Renal cortical epithelial cell (primary cell): ENCODE measurements at places on chromosomes 11 and 22.
A peak's percentile ranks its signal among the peaks of the same experiment; 100 is the strongest.

- no peak for DNase-seq
These were observed 451 bp downstream of the CDC45 start for GRCh38 chr22:19480173-19480568.

GRCh38 chr11:120832481-120833238 is 191.2 kb upstream of the TBCEL start:
- DNase-seq = peak; percentile 39

GRCh38 chr11:3803726-3804495 is 4.4 kb upstream of the PGAP2 start:
- DNase-seq = peak; percentile 77

DNA sequence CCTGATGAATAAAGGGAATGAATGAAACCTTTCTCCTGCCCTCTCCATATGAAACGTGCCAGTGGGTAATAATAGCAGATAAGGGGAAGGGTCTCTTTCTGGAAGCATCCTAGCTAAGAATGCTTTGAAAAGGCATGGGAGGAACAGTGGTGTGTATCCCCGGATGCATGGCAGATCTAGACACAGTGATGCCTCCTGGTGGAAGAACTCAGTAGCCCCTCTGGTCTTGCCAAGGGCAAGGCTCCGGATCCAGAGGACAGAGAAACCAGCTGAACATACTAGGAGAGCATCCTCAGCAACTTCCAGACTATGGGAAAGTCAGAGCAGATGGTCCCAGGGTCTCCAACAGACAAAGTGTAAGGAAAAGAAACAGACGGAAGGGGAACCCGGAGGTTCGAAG is 6.4 kb downstream of the BAIAP2L2 start:
- peak; percentile 4 for DNase-seq

- DNase-seq = no peak
These were observed 199.0 kb downstream of the BRD1 start for GRCh38 chr22:49628391-49629260.

- DNase-seq = no peak
These were observed 753 bp downstream of the PTPN5 start for GRCh38 chr11:18790883-18791206.

DNA sequence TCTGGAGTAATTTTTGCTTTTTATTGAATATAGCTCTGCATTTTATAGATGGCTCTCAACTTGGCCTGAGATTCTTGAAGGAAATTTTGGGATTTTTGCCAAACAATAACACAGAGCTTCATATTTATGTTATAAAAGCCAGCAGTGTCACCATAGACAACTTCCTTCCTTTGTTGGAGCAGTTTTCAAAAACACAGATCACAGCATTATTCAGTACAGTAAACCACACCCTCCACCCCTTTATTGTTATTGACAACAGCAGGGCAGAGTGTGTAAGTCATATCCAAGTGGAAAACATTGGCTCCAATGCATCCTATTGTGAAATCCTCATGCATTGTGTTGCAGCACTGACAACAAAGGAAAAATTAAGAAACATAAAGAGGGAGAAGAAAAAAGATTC is 62.6 kb upstream of the PRSS23 start:
- DNase-seq = peak; percentile 50

DNA sequence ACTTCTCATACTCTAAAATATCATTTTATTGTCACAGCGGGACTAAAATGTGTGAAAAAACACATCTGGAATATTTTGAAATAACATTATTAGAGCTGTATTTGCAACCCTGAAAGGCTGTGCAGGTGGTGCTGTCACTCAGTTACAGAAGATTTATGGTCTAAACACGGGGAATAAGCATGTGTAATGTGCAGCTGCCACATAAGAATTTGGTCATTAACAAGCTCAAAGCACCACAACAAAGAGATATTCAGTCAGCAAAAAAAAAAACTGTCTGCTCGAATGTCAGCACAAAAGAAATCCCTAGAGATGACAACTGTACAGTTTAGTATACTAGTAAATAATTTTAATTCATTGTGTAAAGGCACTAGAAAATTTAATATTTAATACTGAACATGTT is 31.3 kb downstream of the TMEM123 start:
- peak; percentile 28 for DNase-seq

GRCh38 chr11:62611705-62612365 is 740 bp downstream of the EML3 start:
- peak; percentile 36 for DNase-seq

GRCh38 chr22:19891317-19892256 is 36.9 kb upstream of the GNB1L start:
- peak; percentile 67 for DNase-seq

- peak; percentile 1 for DNase-seq
These were observed 441.0 kb downstream of the NTM start for GRCh38 chr11:131811383-131811782.

DNA sequence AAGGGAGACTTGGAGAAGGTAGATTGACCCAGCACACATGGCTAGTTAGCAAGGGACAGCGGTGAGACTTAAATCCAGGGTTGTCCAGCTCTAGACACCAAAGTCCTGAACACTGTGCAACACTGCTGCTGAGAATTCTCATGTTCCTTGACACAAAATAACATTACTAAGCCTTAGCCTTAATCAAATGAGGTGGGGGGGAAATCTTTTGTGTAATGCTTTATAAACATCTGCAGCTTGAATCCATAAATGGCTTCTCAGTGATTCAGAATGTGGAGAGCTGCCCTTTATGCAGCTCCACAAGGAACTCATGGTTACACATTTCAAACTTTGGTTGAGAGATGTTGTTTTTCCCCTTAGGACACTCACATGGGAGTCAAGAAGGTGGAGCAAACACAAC is 80.0 kb downstream of the CD44 start:
- DNase-seq = no peak

- DNase-seq = no peak
These were observed 15.9 kb downstream of the ARFGAP2 start for GRCh38 chr11:47160753-47161133.

DNA sequence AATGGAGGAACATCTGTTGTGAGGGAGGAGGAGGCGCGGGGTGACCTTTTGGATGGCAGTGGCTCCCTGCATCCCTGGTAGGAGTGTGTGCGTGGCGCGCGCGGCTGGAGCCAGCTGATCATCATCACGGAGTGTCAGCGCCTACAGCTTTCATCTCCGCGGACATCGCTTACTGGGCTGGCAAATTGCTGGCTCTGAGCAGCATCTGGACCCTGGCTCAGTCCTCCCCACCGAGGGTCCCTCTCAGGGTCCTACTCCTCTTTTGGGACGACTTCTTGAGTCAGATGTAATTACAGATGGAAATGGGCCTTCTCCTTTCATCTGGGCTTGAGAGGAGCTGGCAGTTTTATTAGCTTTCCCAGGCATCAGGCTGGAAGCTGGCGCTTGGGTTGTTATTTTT is 85.3 kb downstream of the CACNA1I start:
- no peak for DNase-seq

GRCh38 chr22:41062146-41062545 is 30.2 kb upstream of the EP300 start:
- DNase-seq = no peak

GRCh38 chr11:86983021-86983488 is 27.9 kb upstream of the FZD4 start:
- DNase-seq = peak; percentile 39

- DNase-seq = no peak
These were observed 21.5 kb downstream of the BIRC2 start for GRCh38 chr11:102368472-102368871.

- DNase-seq = no peak
These were observed 812 bp upstream of the SMTN start for GRCh38 chr22:31080164-31080847.

GRCh38 chr11:128948583-128948982 is 5.9 kb upstream of the TP53AIP1 start:
- DNase-seq = no peak

GRCh38 chr11:35459489-35459888 is 40.1 kb upstream of the SLC1A2 start:
- no peak for DNase-seq

DNA sequence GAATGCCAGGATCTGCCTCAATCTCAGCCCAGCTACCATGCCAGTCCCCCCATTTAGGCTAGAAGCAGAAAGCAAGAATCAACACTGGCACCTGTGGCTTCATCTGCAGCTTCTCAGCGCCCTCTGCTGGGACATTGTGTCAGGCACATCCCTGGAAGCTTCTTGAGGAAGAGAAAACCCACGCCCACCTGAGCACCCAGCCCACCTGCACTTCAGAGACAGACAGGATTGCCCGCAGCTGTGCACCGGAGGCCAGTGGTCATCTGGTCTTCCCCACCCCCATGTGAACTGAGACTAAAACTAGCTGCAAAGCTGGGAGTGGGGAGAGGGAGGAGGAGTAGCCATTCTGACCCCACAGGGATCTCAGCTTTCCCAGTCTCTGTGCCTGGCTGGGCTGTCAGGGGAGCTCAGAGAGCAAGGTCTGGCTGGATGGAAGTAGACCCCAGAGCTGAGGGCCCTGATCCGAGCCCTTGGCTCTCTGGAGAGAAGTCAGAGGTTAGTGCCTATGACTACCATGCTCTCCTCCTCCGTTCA is 66.8 kb downstream of the FEZ1 start:
- peak; percentile 35 for DNase-seq

DNA sequence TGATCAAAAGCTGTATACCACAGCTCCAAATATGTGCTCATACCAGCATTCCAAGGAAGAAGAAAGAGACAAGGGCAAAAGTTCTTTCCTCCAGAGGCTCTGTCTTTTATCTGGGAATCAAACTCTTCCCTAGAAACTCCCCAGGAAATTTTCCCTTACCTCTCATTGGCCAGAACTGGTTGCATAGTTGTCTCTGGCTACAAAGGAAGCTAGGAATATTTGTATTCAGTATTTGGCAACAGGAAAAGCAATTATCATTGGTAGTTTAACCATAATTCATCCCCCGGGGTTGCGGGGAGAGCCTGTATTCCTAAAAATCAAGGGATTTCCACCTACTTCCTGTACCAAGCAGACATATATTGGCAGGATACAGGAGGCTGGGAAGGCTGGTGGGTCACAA is 10.5 kb upstream of the ZFTA start:
- no peak for DNase-seq

- no peak for DNase-seq
These were observed 5.4 kb downstream of the BRSK2 start for GRCh38 chr11:1394936-1395772.

DNA sequence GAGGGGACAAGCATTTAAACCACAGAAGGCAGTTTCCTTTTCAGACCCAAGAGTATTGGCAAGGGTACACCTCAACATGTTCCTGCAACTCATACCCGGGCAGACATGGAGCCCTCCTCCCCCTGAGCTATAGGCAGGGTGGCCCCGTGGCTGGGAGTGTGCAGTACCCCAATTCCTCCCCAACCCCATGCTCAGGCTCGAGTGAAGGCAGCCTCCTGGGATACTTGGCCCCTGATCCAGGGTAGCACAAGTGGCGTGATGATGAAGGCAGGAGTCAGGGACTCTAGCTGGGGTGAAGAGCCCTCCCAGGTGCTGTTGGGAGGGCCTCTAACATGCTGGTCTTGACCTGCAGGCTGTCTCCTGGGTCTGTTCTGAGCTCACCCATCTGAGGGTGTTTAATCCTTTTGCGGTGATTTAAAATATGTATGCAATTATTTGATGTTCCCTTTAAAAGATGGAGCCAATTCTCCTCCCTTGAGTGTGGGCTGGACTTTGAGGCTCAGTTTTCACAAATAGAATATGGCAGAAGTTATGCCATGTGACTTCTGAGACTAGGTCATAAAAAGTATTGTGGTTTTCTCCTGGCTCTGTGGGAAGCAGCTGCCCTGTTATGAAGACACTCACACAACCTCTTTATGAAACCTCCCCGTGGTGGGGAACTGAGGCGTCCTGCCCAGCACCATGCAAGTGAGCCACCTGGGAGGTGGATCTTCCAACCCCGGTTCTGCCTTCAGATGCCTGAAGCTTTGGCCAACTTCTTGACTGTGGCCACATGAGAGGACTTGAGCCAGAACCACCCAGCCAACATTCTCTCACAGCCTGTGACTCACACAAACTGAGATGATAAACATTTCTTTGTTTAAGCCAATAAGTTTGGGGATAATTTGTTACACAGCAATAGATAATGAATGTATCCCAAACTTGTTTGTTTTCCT is 54.7 kb upstream of the NECTIN1 start:
- DNase-seq = no peak
